ENCODE measurements at places on chromosomes 7 and 10. TPM values are rescaled to one million over a fixed set of nuclear protein-coding genes. Genes with fewer than 3 reads are reported as not detected.
A peak's percentile ranks its signal among the peaks of the same experiment; 100 is the strongest.

The GIMAP2 gene
- 44.9 TPM for total RNA-seq

The CUZD1 gene
- 3.3 TPM for total RNA-seq

The BBS9 gene
- 14.4 TPM for total RNA-seq

The HOXA5 gene
- not detected for total RNA-seq

The STOX1 gene
- 0.39 TPM for total RNA-seq

The SPAG6 gene
- total RNA-seq, result not detected

The AMPH gene
- total RNA-seq, result not detected

The PTPRZ1 gene
- total RNA-seq, result not detected

The ZNF277 gene
- total RNA-seq, result 11.6 TPM

The RP9 gene
- total RNA-seq, result 11.2 TPM

The MYH16 gene
- not detected for total RNA-seq

The INMT gene
- total RNA-seq, result 0.21 TPM

The CLEC5A gene
- total RNA-seq, result not detected

The RSU1 gene
- total RNA-seq, result 87.8 TPM

DNA sequence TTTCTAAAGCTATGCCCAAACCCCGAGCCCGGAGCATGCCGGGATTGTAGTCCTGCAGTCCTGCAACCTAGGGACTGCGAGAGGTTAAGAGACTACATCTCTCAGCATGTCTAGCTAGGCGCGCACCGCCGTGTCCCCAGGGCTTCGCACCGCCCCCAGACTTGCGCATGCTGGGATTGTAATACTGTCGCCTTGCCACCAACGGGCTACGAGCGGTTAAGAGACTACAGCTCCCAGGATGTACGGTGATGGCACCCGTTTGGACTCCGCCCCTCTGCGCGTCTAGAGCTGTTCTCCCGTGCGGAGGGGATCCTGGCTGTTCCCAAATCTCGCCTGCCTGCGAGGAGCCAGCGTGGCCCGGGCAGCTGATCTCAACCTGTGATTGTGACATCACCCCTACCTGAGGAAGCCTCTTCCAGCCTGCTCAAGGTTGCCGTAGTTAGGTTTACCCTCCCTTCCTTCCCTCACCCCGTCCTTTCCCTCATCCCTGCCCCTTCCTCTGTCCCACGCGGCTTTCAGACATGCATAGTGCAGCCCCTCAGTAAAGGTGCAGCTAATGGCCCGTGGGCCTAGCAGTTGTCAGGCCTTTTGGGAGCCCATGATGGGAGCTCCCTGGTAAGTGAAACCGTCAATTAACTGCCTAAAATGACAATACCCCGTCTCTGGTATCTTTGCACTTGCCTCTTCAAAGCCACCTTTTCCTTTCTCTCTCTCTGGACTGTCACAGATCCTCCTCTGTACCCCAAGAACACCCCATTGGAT, 6.3 kb upstream of the ZNF736 start:
- H3K4me1 ChIP-seq, result peaks cover 11% of the 10 kb centered on the region
- ATAC-seq, result peak; percentile 96
- peak overlapping the region; percentile 99 for H3K27ac ChIP-seq
- H3K36me3 ChIP-seq, result peaks cover 5% of the 10 kb centered on the region
- H3K4me3 ChIP-seq, result peak overlapping the region; percentile 99

DNA sequence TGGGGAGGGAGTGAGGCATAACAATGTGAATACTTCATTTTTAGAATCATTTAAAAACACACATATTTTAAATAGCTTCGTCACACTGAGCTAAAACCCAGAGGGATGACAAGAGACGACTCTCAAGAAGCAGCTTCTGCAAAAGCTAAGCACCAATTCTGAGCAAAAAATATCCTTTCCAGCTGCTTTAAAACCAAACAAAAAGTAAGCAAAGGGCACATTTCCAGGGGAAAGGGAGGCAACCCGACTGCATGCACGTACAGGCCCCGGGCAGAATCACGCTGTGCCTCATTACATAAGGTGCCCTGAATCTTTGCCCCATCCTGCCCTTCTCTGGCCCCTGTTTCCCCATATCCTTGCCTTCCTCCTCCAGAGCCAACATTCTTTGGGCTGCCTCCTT, 78.4 kb downstream of the DGKI start:
- no peak overlapping the region for H3K4me3 ChIP-seq
- H3K27ac ChIP-seq, result no peak overlapping the region
- H3K27me3 ChIP-seq, result peaks cover 17% of the 10 kb centered on the region
- no peaks in the 10 kb centered on the region for H3K4me1 ChIP-seq
- H3K36me3 ChIP-seq, result no peaks in the 10 kb centered on the region
- ATAC-seq, result no peak

GRCh38 chr7:139124084-139124914, 14.8 kb upstream of the ZC3HAV1 start:
- H3K4me3 ChIP-seq, result peak overlapping the region; percentile 55
- ATAC-seq, result peak; percentile 95
- peaks cover 15% of the 10 kb centered on the region for H3K4me1 ChIP-seq
- no peaks in the 10 kb centered on the region for H3K36me3 ChIP-seq

DNA sequence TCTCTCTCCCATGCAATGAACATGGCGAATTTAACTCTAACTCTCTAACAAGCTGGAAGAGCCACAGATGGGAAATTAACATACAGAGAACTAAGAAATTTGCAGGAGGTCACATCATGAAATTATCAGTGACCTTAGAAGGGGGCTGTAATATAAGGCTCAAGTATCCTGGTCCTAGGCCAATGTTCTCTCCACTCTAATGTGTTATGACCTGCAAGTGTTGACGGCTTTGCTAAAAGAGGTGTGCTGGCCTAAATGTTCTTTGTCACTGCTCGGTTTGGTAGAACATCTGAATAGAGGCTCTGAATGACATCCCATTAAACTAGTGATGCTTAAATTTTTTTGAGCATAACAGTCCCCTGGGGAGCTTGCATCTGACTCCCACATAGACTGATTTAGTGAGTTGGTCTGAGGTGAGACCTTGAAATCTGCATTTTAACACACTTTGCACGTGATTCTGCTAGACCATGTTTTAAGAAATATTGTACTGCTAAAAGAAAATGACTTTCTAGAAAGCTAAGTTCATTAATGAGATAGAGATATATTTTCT, 129.3 kb downstream of the GFRA1 start:
- H3K27me3 ChIP-seq, result peaks cover 4% of the 10 kb centered on the region
- no peak for ATAC-seq
- no peaks in the 10 kb centered on the region for H3K4me1 ChIP-seq

GRCh38 chr7:116443101-116443523, 56.4 kb upstream of the CAV2 start:
- ATAC-seq, result no peak
- H3K4me3 ChIP-seq, result no peak overlapping the region
- peaks cover 14% of the 10 kb centered on the region for H3K27me3 ChIP-seq
- H3K4me1 ChIP-seq, result no peaks in the 10 kb centered on the region
- no peaks in the 10 kb centered on the region for H3K36me3 ChIP-seq
- H3K27ac ChIP-seq, result no peak overlapping the region

- peaks cover under 1% of the 10 kb centered on the region for H3K27me3 ChIP-seq
- no peaks in the 10 kb centered on the region for H3K4me1 ChIP-seq
- no peaks in the 10 kb centered on the region for H3K36me3 ChIP-seq
- H3K4me3 ChIP-seq, result no peak overlapping the region
Measured at GRCh38 chr7:74063223-74063641, 20.4 kb upstream of the LIMK1 start.

DNA sequence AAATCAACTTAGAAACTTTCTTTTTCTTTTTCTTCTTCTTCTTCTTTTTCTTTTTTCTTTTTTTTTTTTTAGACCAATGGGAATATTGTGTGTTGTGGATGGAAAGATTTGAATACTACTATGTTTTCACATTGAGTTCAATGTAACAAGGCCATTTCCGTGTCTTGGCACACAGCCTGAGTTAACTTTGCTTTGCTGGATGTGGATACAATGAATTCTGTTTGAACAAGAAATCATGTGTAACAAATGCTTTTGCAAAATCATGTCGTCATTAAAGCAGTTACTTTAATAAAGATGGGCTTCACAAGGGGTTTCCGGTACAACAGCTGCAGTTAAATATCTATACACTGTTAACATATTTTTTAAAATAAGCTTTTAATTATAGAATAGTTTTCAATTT, 13.5 kb upstream of the ENTPD1 start:
- no peaks in the 10 kb centered on the region for H3K36me3 ChIP-seq
- peaks cover 15% of the 10 kb centered on the region for H3K27me3 ChIP-seq
- no peak overlapping the region for H3K27ac ChIP-seq

DNA sequence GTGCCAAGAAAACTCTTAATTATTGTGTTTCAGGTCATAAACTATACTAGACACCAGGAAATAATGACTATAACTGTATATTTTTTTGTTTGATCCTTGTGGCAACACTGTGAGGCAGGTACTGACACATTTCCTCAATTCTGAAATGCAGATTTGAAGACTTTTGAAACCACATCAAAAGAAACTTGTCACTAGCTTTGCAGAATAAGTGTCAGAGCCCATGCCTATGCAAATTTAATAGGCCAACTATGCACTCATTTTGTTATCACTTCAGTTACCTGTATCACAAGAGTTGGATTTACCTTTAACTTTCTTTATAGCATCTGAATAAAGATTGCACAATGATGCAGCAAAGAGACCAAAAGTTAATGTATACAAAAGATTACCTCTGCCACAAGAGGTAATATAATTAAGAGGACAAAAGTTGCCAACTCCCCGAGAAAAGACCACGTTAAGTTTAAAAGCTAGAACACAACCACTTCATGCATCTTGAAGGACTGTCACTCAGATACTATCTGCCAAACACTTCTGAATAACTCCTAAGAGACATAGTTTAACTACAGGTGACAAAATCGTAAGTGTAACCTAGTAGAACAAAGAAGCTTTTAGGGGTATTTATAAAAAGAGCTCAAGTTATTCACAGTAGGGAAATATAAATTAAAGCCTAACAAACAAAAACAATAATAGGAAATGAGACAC, 80.5 kb downstream of the ELAPOR2 start:
- ATAC-seq, result peak; percentile 98
- H3K27ac ChIP-seq, result peak overlapping the region; percentile 83
- H3K4me1 ChIP-seq, result peaks cover 26% of the 10 kb centered on the region
- H3K27me3 ChIP-seq, result no peaks in the 10 kb centered on the region

GRCh38 chr7:132311733-132312132, 264.5 kb downstream of the PLXNA4 start:
- ATAC-seq, result no peak
- H3K4me1 ChIP-seq, result peaks cover 5% of the 10 kb centered on the region
- H3K36me3 ChIP-seq, result no peaks in the 10 kb centered on the region
- no peak overlapping the region for H3K4me3 ChIP-seq

GRCh38 chr10:22323538-22324305, 2.8 kb downstream of the BMI1 start:
- H3K4me1 ChIP-seq, result peaks cover 27% of the 10 kb centered on the region
- peak overlapping the region; percentile 87 for H3K27ac ChIP-seq
- H3K4me3 ChIP-seq, result peak overlapping the region; percentile 96
- no peak for ATAC-seq
- H3K36me3 ChIP-seq, result peaks cover 64% of the 10 kb centered on the region
- peaks cover 7% of the 10 kb centered on the region for H3K27me3 ChIP-seq

- peak overlapping the region; percentile 64 for H3K4me3 ChIP-seq
- peaks cover 28% of the 10 kb centered on the region for H3K27me3 ChIP-seq
- H3K36me3 ChIP-seq, result no peaks in the 10 kb centered on the region
- no peak for ATAC-seq
Measured at GRCh38 chr7:129167817-129168216, 20.6 kb upstream of the SMO start.

- H3K36me3 ChIP-seq, result no peaks in the 10 kb centered on the region
- H3K27me3 ChIP-seq, result no peaks in the 10 kb centered on the region
- H3K27ac ChIP-seq, result no peak overlapping the region
- no peak overlapping the region for H3K4me3 ChIP-seq
Measured at GRCh38 chr7:29102558-29103151, 43.7 kb downstream of the CPVL start.

DNA sequence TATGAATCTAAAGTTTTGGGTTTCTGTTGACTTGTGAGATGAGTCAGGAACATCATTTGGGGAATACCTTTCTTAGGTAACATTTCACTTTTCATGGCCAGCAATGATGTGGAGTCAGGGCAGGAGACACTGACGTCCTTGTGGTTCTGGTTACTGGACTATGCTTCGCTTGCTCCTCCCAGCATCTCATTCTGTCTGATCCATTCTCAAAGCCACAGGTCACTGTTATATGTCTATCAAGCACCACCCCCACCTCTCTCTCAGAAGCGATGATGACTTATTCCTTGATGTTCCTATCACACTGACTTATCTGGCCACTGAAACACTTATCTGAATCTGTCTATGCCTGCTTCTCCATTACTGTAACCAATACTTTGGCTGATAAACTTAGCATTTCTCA, 51.6 kb downstream of the TES start:
- H3K4me3 ChIP-seq, result no peak overlapping the region
- ATAC-seq, result peak; percentile 91
- H3K4me1 ChIP-seq, result no peaks in the 10 kb centered on the region
- H3K36me3 ChIP-seq, result peaks cover 27% of the 10 kb centered on the region
- peaks cover 5% of the 10 kb centered on the region for H3K27me3 ChIP-seq

DNA sequence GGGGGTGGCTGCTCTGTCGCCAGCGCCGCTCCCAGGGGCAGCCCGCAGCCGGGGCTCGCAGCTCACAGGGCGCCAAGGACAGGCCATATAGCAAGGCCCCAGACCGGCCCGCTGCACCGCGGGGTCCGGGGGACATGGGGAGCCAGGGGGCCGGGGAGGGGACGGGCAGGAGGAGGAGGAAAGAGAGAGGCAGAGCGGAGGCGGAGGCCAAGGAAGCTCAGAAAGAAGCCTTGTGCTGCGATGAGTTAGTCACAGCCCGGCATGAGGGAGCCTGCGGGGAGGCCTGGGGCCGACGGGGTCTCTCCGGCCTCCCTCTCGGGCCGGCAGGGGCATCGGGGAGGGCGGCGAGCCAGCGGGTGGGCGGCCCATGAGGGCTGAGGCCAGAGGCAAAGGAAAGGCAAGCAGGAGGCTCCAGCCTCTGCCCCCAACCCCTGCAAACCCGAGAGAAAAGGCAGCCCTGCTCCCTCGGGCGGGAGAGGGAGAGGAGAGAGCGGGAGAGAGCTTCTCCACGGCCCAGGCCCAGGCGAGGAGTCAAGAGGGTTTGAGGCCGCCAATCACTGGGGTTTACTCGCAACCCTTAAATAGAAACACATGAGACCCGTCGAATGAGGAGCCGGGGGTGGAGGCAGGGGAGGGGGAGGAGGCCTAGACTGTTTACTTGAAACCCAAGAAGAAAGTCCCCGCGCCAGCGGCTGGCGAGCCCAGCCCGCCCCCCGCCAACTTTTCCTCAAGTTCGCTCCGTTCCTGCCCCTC, 167.9 kb downstream of the NEURL1 start:
- ATAC-seq, result peak; percentile 65
- H3K4me3 ChIP-seq, result peak overlapping the region; percentile 81
- no peaks in the 10 kb centered on the region for H3K27me3 ChIP-seq
- H3K27ac ChIP-seq, result peak overlapping the region; percentile 70
- H3K4me1 ChIP-seq, result peaks cover 4% of the 10 kb centered on the region

GRCh38 chr10:14583252-14583651, 191.4 kb downstream of the FAM107B start:
- no peaks in the 10 kb centered on the region for H3K27me3 ChIP-seq
- H3K27ac ChIP-seq, result peak overlapping the region; percentile 95
- H3K4me1 ChIP-seq, result peaks cover 66% of the 10 kb centered on the region
- H3K36me3 ChIP-seq, result peaks cover 88% of the 10 kb centered on the region
- peak overlapping the region; percentile 84 for H3K4me3 ChIP-seq

- H3K4me1 ChIP-seq, result no peaks in the 10 kb centered on the region
- no peak overlapping the region for H3K27ac ChIP-seq
- no peaks in the 10 kb centered on the region for H3K36me3 ChIP-seq
- ATAC-seq, result no peak
- H3K27me3 ChIP-seq, result peaks cover 24% of the 10 kb centered on the region
Measured at GRCh38 chr10:77682393-77683087, 44.9 kb upstream of the KCNMA1 start.
